ENCODE measurements at places on chromosomes 7 and 10.

DNA sequence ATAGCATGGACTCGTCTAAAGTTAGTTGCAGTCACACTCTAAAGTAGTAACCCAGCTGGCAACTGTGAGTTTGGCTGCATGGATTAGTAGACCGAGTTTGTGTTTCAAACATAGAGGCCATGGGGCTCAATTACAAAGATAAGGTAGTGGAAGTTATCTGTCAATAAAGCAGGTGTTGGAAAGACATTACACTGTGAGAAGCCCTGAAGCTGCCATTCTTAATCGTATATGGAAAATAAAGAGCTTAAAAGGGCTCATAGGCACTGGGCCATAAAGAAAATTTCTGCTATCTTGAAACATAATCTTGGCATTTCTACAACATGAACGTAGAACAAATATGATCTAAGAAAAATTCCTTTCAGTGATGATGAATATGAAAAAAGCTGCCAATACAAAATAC, 837.7 kb downstream of the REEP3 start:
- DNase-seq: no peak

DNA sequence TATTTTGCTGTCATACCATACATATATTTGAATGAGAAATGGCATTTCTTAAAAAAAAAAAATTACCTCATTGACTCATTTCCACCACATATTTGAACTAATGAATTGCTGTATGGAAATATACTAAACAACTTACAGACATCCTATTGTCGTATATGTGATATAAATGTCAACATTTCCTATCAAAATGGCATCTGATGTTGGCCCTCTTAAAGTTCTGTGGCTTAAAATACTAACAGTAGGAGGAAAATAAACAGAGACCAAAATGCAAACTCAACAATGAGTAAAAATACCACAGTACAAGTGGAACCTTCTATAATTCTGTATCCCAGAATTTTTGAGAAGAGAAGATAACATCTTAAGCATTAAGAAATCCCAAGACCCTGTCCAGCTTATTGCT, 405.6 kb upstream of the GALNT17 start:
- DNase-seq: no peak

- no peak for DNase-seq
These were observed 15.6 kb upstream of the AKR1C3 start for GRCh38 chr10:5078547-5079180.

- no peak for DNase-seq
These were observed 128.0 kb downstream of the MBL2 start for GRCh38 chr10:52644373-52645186.

GRCh38 chr7:138538518-138538917, 78.5 kb downstream of the TRIM24 start:
- DNase-seq: no peak

DNA sequence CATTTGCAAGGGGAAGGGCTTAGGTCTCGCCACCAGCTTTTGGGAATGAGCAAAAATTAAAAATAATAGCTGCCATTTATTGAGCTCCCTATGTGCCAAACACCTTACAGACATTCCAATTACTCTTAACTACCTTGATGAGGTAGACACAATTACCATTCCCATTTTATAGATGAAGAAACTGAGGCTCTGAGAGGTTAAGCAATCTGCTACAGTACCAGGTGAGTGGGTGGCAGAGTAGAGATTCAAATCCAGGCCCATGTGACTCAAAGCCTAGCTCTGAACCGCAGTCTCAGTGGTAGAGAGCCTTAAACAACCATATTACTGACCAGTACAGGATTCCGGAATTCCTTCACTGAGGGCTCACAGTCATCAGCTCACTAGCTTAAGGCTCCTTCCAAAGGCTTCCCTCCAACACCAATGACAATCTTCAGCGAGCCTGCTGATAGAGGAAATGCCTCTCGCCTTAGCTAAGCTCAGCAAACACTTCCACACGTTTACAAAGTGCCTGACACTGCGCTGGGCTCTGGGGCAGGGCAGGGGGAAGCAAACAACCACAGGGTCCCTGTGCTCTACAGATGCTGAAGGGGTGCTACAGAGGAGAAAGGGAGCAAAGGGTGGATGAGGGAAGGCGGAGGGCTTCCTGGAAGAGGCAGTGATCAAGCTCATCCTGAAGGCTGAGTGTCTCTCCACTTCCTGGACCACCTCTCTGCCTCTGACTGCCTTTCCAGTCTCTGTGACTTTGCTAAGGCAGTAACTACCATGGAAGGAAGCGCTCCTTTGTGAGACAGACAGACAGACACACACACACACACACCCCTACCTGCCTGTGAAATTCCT, 7.4 kb downstream of the LRRC20 start:
- DNase-seq: no peak

- no peak for DNase-seq
These were observed 47.1 kb upstream of the PDSS1 start for GRCh38 chr10:26650406-26650805.

DNA sequence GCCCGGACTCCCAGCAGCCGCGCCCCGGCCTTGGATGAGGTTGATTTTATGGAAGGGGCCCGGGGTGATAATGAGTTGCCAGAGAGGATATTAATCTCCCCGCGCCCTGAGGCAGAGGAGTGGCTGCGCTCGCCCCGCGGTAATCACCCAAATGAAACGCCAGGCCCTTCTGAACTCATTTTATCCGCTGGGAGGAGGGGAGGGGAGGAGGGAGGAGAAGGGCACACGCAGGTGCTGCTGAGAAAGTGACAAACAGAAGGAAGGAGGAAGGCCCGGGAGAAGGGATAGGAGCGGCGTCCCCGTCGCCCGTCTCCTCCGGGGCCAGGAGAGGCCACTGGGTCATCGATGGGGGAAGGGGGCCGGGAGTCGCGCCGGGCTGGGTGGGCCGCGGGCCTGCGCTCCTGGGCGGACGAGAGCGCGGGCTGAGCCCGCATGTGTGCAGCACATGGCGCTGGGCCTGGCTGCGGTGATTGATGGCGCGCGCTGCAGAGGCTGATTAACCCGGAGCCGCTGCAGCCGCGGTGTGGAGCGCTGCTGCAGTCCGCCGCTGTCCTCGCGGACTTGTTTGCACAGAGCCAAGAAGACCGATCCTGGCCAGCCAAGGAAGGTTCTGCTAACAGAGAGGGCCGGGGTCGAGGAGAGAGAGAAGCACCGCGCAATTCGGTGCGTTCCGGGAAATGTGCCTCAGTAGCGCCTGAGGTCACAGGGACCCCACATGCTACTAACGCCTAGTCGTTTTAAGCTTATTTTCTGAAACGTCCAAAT, 6.5 kb downstream of the MNX1 start:
- no peak for DNase-seq

GRCh38 chr7:17142831-17143541, 155.5 kb upstream of the AHR start:
- DNase-seq: no peak

GRCh38 chr7:54338319-54338718, 203.9 kb upstream of the VSTM2A start:
- no peak for DNase-seq

DNA sequence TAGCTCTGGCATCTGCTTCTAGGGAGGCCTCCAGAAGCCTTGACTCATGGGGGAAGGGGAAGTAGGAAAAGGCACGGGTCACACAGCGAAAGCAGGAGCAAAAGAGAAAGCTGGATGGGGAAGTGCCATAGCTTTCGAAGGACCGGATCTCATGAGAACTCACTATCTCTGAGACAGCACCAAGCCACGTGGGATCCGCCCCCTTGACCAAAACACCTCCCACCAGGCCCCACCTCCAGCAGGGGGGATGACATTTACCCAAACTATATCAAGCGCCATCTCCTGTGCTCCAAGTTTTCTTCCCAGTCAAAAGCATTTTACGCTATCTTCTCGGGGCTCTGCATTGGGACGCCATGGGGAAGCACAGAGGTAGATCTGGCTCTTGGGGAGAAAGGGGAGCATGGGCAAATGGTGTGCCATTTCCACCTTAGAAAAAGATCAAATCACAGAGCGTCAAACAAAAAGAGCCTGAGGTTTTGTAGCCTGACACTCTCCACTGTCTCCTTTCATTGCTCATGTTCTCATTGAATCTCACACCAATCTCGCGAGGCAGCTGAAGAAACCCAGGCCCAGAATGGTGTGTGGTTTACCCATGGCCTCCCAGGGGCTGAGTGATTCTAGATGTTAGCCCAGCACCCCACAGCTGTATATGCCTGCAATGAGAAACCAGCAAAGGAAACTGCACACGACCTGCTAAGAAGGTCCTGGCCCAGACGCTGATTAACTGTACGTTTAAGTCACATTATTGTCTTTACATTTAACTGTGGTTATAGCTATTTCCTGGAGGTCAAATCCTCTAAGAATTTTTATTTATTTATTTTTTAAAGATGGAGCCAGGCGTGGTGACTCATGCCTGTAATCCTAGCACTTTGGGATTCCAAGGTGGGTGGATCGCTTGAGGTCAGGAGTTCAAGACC, 8.1 kb upstream of the OLAH start:
- no peak for DNase-seq

GRCh38 chr10:9211228-9211627, 1156.7 kb downstream of the GATA3 start:
- DNase-seq: no peak

DNA sequence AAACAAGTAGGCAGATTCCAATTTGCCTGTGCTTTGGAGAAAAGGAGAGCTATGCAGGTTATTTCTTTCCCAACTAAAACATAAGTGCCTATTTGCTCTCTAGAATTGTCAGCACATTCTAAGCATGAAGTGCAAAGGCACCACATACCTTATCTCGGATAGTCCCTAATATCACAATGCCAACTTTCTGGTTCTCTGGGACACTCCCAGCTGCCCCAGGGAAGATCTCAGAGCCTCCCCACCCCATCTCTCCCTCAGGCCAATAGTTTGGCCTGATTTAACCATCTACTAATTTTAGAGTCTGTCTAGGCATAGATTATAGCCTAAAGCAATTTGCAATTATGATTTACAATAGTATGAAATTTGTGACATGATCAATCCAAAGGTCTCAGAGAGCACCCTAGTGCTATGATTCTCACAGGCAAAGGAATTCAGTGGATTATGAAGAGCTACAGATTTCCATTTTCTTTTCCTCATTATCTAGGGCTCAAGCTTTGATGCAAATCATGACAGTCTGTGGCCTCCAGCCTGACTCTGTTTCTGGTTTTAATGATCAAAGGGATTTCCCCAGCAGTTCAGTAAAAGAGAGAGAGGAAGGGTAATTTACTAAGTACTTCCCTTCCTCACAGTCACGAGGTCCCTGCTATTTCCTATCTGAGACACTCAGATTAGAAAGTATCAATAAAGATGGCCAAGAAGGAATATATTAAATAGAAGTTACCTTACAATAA, 29.0 kb upstream of the IL6 start:
- no peak for DNase-seq

DNA sequence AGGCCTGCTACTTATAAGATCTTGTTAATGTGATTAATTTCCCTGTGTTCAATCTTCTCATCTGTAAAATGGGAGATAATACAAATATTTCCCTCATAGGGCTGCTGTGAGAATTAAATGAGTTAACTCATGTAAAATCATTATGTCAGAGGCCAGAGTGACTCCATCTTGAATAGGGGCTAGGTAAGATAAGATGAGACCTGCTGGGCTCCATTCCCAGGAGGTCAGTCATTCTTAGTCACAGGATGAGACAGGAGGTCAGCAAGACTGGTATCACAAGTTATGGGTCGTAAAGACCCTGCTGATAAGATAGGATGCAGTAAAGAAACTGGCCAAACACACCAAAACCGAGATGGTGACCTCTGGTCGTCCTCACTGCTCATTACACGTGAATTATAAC, 200.7 kb downstream of the CYP26A1 start:
- no peak for DNase-seq
